Mucosa of descending colon (tissue), 3 donors: ENCODE measurements at places on chromosomes 7 and 10. TPM values are rescaled to one million over a fixed set of nuclear protein-coding genes. Genes with fewer than 3 reads are reported as not detected.

- DNase-seq, result no peak
These were observed 1.0 kb downstream of the SRGN start for GRCh38 chr10:69088801-69089501.

GRCh38 chr7:2843711-2844152 lies 376 bp downstream of the GNA12 start:
- DNase-seq, result peak; percentile 66

- DNase-seq, result no peak
These were observed 208.6 kb upstream of the YAE1 start for GRCh38 chr7:39357648-39358047.

- DNase-seq, result no peak
These were observed 18.7 kb downstream of the COL17A1 start for GRCh38 chr10:104066945-104067344.

DNA sequence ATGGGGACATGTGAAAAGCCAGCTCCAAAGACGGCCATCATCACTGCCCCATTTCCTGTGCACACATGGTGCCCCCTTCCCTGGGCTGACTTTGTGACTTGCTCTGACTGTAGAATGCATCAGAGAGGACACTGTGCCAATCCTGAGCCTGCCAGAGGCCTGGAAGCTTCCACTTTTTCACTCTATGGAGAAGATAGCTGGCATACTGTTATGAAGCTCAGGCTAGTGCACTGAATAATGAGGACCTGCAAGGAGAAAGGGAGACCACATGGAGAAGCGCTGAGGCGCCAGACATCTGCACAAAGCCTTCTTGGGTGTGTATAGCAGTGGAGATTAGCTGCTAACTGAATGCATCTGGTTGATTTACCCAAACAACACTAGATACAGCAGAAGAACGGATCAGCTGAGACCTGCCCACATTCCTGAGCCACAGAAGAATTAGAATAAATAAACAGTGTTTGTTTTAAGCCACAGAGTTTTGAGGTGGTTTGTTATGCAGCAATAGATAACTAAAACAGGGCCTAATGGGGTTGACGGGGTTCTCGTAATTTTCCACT lies 58.9 kb upstream of the C10orf90 start:
- no peak for DNase-seq

DNA sequence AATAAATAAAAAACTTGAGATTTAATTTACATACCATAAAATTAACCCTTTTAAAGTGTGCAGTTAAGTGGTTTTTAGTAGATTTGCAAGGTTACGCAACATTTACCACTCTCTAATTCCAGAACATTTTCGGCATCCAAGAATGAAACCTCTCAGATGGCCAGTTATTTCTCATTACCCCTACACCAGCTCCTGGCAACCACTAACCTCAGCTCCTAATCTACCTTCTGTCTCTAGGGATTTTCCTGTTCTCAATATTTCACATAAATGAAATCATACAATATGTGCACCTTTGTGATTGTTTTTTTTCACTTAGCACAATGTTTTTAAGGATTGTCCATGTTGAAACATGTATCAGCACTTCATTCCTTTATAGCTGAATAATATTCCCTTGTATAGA lies 45.1 kb downstream of the INPP5F start:
- DNase-seq, result no peak

GRCh38 chr10:74982634-74982982 lies 128.8 kb upstream of the SAMD8 start:
- DNase-seq, result no peak

GRCh38 chr10:116888380-116889055 lies 39.2 kb downstream of the ENO4 start:
- DNase-seq, result no peak

DNA sequence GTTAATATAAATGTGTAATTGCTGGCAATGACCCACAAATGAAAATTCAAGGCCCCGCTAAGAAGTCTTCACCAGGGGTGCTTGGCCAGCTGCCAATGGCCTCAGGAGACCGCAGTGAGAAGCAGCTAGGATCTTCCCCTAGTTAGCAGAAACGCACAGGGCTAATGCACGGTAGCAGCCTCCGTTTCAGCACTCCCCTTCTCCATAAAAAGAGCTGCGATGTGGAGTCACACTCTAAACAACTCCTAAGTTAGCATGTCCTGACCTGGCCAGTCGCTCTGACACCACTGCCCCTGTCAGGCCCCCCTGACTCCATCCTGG lies 139.0 kb downstream of the SEPTIN14 start:
- DNase-seq, result no peak

GRCh38 chr10:129935102-129935866 lies 28.8 kb downstream of the EBF3 start:
- DNase-seq, result no peak

TMEM229A gene
- 0.32 TPM for total RNA-seq

PDE1C gene
- 4.8 TPM for total RNA-seq

SFTPA2 gene
- 1.0 TPM for total RNA-seq
